ENCODE measurements at places on chromosomes 11 and 22.

GRCh38 chr11:76282172-76282571 lies 75.9 kb upstream of the WNT11 start:
- DNase-seq = no peak

DNA sequence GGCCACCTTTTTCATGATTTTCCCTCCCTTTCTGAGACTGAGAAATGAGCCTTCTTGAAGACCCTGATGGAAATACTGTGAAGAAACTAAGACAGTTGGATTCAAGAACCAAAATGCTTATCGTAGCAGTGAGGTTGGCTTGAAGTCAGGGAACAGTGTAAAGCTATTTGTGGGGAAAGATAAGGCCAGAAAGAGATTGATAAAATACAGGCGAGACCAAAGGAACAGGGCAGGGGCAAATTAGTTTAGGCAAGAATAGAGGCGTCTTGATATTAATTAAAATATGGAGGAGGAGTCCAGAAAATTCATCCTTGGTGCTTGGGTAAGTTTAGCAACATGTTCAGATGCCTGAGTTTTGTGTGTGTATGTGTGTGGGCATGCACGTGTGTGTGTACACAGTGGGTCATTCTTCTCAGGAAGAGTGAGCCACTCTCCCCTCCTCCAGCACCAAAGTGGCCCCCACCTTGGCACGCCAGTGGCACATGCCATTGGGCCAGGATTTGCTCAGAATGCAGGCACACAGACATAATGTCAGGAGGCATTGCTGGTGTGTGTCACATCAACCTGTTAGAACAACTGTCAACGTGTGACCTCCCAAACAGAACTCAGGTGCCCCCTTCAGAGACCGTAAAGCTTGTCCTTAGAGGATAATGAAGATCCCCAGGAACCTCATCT lies 3.9 kb upstream of the EHF start:
- DNase-seq = no peak

DNA sequence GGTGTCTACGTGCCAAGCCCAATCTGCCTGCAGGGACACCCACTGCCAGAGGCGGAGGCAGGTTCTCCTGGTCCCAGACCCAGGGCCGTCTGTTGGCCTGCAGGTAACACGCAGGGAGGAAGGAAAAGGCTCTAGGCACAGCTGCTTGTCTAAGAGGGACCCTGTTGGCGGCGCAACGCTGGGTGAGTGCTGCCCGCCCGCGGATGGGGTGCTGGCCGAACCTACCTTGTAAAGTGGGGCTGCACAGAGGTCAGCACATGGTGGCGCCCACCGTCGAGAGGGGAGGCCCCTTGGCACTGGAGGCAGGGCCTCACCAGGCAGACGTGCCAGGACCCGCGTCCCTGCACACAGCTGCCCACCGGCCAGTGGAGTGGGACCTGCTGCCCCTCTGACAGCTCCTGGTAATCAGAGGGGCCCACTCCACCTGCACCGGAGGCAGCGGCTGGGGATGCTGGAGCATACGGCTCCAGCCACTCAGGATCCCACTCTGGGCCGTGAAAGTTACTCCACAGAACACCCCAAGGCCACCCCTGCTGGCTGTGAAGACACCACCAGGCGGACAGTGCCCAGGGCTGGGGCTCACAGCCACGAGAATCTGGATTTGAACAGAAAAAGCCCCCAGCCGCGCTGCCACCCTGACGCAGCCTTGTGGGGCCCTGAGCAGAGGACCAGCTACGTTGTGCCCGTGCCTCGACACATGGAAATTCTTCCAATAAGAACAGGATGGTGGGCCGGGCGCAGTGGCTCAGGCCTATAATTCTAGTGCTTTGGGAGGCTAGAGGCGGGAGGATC lies 24.0 kb downstream of the TBX1 start:
- no peak for DNase-seq

- no peak for DNase-seq
These were observed 86.4 kb downstream of the GGTLC2 start for GRCh38 chr22:22730655-22731373.

DNA sequence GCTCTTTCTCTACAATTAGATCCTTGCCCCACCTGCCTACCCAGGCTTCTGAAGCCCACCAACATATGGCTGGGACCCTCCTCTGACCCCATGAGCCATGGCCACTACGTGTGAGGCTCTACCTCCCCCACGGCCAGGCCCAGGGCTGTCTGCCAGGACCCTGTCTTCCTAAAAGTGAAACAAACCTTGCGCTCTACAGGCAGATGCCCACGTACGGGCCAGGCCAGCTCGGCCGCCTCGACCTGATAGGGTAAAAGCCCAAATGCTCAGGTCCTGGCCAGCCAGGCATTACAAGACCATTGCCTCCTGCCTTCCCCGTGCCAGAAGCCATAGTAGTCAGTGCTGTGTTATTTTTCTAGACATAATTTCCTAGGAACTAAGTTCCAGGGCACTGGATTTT lies 1496.4 kb downstream of the BRD1 start:
- DNase-seq = no peak

- DNase-seq = no peak
These were observed 2.2 kb downstream of the SEC14L2 start for GRCh38 chr22:30398685-30399680.

- no peak for DNase-seq
These were observed 985.8 kb downstream of the TBC1D22A start for GRCh38 chr22:47748271-47748670.

DNA sequence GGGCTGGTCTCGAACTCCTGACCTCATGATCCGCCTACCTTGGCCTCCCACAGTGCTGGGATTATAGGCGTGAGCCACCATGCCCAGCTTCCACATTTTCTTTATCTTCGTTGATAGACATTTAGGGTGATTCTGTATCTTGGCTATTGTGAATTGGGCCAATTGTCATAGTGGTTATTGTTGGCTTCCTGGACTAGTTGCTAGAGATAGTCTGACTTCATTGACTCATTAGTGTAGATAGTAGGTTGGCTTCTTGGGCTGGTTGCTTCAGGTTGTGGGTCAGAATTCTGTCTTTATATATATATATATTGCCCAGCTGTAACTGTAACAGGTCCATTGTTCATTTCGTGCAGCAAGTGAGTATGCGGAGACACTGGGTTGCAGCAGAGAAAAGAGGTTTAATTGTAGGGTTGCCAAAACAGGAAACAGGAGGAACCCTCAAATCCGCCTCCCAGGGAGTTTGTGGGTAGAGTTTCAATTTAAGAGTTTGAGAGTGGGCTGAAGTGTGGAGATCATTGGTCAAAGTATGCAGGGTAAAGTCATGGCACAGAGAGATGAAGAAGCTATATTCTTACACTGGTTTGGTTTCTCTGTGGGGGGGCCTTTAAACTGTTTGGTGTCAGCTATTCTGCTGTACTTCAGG lies 22.0 kb downstream of the ATG13 start:
- DNase-seq = no peak

- DNase-seq = no peak
These were observed 133.8 kb upstream of the API5 start for GRCh38 chr11:43177975-43178374.

- DNase-seq = no peak
These were observed 9.7 kb upstream of the DEPDC7 start for GRCh38 chr11:33006010-33006409.

- DNase-seq = peak; percentile 86
These were observed 11.1 kb downstream of the TXN2 start for GRCh38 chr22:36470162-36470993.

GRCh38 chr11:120590472-120590871 lies 78.9 kb downstream of the GRIK4 start:
- DNase-seq = peak; percentile 4

- peak; percentile 31 for DNase-seq
These were observed 242.3 kb downstream of the SWAP70 start for GRCh38 chr11:9905960-9906791.

- DNase-seq = no peak
These were observed 880.8 kb downstream of the FAM181B start for GRCh38 chr11:81852896-81853295.

DNA sequence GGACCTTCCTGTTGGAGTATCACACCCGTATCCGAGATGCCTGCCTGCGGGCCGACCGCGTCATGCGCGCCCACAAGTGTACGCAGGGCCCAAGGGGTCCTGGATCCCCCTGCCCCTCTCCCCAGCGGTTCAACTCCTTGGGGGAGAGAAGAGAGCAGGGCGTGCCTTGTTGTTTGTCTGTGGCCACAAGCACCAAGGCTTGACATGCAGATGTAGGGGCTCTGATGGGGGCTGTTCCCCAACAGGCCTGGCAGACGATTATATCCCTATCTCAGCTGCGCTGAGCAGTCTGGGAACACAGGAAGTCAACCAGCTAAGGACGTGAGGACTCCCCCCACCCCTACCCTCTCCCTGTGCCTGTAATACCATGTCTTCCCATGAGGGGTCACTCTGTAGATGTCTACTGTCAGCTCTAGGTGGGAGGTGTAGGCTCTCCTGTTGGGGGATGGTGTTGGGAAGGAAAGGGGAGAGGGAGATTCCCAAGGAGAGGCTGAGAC lies 6.8 kb downstream of the CFL1 start:
- no peak for DNase-seq

GRCh38 chr22:31160328-31160978 lies 471 bp downstream of the RNF185 start:
- peak; percentile 26 for DNase-seq

DNA sequence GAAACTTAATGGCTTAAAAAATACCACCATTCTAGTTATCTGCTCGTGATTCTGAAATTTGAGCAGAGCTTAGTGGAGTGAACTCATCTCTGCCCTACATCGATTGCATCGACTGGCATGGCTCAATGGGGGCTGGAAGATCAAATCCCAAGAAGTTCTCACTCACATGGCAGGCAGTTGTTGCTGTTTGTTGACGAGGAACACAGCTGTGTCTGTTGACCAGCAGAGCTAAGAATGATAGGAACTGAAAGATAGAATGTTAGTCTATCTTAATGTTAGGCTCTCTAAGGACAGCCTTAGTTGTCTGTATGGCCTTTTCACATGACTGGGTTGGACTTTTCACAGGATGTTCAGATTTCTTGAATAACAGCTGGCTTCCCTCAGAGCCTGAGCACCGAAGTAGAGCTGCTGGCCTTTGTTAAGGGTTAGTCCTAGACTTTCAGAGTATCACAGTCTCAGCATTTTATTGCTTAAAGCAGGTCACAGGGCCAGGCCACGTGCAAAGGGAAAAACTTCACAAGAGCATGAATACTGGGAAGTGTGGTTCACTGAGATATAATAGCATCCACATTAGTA lies 31.6 kb upstream of the IZUMO1R start:
- DNase-seq = no peak

DNA sequence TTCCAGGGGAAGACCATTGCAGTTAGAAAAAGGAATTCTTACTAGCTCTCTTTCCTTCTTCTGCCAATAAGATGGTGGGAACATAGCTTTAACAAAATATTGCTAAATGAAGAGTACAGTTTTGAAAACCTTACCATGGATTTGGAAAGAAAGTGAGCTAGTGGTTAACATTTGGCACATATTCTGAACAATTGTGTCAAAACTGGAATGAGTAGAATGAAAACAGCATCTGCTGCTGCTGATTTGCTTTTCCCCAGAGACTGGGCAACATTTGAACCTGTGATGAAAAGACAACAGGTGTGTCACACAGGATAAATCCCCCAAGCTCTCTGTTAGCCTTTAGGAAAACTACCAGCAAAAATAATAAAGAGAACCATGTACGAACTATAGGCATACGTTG lies 761.4 kb downstream of the KCNA4 start:
- DNase-seq = no peak

GRCh38 chr11:45150943-45151342 lies 4.5 kb downstream of the PRDM11 start:
- DNase-seq = no peak

- DNase-seq = no peak
These were observed 488.3 kb downstream of the MN1 start for GRCh38 chr22:27312966-27313855.

DNA sequence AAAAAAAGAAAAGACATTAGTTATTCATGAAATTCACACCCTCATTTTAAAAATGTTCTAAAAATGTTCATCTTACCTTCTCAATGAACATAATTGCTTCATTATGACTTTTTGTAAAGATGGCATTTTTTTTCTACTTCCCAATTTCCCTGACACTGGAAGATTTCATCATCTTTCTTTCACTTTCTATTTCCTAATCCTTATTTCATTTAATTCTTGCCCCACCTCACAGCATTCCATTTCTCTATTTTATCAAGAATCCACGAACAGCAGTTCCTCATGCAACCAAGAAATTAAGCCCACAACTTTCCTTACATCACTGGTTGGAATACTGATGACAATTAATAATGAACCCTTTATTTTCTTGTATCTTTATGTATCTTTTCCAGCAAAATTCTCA lies 1.9 kb downstream of the PATL1 start:
- DNase-seq = no peak

GRCh38 chr11:77113382-77114088 lies 10.9 kb downstream of the OMP start:
- DNase-seq = peak; percentile 26

DNA sequence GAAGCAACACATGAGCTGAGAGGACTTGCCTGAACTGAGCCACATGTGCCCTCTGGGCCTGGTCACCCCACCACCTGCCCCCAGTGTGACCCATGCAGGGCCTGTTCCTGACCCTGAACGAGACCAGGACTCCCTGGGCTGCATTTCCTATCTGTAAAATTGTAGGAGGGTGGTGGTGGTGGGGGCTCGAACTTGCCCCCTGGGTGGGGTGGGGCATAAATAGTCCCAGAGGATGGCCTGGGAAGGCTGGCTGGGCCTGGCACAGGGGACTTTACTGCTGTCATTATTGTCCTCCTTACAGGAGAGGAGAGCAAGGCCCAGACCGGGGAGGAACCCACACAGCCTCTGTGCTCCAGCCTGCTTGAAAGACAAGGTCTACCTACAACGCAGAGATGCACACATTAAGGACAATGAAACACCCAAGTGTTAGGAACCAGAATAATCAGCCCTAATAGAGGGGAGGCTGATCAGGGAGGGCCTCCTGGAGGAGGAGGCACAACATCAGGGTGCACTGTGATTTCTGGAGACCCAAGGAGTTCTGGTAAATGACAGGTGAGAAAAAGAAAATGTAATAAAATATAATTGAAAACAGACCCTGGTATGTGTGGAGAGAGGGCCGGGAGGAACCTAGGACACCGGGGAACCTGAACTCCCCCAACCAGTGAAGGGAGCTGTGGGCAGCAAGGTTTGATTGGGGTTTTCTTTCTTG lies 2.8 kb upstream of the AIFM3 start:
- no peak for DNase-seq
